ENCODE measurements at places on chromosomes 1 and 21.

DNA sequence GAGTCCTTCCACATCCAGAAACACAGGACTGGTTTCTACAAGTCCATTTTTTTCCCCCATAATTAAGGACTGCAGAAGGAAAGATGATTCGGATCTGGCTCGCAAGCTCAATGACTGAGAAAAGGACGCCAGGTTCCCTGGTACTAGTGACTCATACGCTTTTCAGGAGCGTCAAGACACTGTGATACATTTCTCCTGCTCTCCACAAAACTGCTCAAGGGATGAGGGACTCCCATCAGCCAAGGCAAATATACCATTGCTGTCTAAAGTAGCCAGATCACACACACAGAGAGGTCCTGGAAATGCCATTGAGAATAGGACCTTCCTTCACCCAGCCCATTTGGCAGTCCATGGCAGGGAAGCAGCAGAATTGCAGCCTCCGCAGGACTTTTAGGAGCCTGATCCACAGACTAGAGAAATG is 253.6 kb upstream of the IRF2BP2 start:
- DNase-seq, result no peak

GRCh38 chr1:85278853-85279314 is 2.5 kb upstream of the BCL10 start:
- DNase-seq, result peak; percentile 55

DNA sequence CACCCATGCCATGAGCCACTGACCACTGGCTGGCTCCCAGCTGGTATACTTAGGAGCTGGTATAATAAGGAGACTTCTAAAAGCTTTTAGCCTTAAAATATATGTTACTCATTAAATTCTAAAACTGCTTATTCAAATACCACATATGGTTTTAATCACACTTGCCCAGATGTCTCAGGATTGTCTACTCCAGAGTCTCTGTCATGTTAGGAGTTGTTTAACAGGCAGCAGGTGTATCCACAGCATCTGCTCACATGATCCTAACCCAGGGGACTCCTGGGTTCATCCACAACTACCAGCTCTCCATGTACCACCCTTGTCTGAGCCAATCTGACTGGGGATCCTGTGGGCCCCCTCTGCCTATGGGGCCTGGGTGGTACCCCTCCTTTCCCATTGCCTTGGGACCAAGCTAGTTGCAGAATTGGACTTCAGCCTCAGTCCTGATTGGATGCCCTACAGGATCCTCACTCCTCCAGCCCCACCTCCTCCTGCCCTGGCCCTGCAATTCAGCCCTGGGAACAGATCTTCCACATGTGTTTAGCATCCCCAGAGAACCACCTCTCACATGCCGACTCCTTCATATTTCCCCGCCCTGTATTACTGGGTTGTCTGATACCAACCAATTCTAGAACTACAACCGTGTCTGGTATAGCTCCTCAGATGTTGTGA is 61.3 kb downstream of the BCAR3 start:
- DNase-seq, result no peak

GRCh38 chr1:190119683-190120082 is 358.0 kb downstream of the BRINP3 start:
- DNase-seq, result no peak

- no peak for DNase-seq
Measured at GRCh38 chr1:94578856-94579255, 37.3 kb upstream of the F3 start.

- peak; percentile 60 for DNase-seq
Measured at GRCh38 chr1:39955547-39956539, 898 bp downstream of the MFSD2A start.

DNA sequence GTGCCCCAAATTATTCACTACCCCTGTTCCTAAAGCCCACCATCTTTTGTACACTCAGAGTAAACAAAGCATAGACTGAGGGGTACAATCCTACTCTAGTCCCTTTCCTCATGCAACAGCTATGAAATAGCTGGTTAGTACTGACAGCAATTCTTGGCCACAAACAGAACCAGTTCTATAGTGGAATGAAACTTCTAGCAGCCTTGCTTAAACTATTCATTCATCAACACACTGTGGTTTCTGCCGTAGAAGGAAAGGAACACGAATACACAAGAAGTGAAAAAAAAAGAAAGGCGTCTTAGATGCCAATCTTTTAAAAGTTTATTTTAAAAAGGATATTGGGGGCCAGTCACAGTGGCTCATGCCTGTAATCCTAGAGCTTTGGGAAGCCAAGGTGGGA is 9.9 kb downstream of the PSMB2 start:
- no peak for DNase-seq

- DNase-seq, result no peak
Measured at GRCh38 chr21:45796003-45796402, 152.5 kb downstream of the PCBP3 start.

GRCh38 chr21:23543333-23543732 is 2063.9 kb downstream of the MRPL39 start:
- DNase-seq, result no peak

DNA sequence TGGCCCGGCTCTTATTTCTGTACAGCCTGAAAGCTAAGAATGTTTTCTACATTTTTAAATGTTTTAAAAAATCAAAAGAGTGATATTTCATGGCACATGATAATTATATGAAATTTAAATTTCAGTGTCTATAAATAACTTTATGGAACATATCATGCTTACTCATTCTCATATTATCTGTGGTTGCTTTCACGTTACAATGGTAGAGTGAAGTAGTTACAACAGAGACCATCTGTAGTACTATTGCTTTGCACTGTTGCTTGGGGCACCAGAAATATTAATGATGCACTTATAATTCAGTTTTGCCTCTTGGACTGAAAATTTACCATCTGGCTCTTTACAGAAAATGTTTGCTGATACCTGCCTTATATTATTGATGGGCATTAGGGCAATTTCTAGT is 481.6 kb downstream of the PLPP3 start:
- DNase-seq, result no peak

DNA sequence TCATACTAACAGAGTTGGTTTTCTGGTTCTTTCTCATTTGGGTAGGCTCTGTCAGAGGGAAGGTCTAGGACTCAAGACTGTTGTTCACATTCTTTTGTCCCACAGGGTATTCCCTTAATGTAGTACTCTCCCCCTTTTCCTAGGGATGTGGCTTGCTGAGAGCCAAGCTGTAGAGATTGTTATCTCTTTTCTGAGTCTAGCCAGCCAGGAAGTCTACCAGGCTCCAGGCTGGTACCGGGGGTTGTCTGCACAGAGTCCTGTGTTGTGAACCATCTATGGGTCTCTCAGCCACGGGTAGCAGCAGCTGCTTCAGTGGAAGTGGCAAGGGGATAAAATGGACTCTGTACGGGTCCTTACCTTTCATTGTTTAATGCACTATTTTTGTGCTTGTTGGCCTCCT is 226.4 kb downstream of the LBR start:
- no peak for DNase-seq

DNA sequence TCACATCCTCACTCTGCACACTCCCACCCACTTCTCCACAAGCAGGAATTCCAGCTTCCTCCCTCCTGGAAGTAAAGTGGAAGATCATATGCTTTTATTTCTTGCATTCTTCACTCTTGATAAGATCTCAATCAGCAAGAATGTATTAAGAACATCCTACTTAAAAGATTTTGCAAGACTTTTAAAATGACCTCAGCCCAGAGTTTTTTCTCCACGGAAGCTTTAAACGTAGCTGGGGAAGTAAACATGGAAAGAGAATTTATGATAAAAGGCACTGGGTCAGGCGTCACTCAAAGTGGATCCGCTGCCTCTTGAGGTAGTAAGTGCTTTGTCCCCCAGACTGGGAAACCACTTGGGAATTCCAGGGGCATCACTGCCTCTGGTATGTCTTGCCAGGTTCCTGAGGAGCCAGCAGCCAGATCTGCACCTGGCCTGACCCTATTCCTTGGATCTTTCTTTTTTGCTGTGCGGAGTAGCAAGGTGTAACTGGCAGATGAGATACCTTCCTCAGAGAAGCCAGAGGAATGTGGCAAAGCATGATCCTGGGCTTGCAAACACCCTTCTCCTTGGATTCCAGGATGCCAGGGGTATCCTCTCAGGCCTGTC is 33.9 kb downstream of the CDK18 start:
- no peak for DNase-seq

- no peak for DNase-seq
Measured at GRCh38 chr21:35818597-35818996, 241.7 kb downstream of the SETD4 start.

- DNase-seq, result no peak
Measured at GRCh38 chr1:150613061-150613920, 16.1 kb downstream of the ENSA start.

DNA sequence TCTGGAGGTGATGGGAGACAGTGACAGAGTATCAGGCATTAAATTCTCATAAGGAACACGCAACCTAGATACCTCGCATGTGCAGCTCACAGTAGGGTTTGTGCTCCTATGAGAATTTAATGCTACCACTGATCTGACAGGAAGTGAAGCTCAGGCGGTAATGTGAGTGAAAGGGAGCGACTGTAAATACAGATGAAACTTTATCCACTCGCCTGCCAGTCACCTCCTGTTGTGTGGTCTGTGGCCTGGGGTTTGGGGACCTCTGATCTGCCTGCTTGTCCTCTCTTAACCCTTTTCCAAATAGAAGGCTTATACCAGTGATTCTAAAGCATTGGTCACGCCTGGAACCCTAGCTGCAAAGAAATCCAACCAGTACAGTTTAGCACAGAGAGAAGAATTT is 15.3 kb downstream of the GABPA start:
- DNase-seq, result no peak

DNA sequence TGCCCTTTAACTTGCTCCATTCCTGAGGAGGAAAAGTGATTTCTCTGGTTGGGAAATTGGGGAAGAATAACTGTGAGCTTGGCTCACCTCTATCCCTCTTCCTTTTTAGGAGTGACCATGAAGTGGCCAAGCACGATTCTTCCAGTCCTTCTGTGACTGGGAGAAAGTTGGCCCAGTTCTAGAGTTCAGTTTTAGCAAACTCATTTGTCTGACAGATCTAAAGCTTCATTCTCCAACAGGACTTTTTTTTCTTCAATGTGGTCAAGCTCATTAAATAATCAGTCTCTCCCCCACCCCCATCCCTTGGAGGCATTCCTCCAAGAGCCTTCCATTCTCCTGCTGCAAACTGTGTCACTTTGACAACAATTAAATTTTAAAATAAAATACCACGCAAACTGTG is 6.4 kb upstream of the AGL start:
- DNase-seq, result no peak

DNA sequence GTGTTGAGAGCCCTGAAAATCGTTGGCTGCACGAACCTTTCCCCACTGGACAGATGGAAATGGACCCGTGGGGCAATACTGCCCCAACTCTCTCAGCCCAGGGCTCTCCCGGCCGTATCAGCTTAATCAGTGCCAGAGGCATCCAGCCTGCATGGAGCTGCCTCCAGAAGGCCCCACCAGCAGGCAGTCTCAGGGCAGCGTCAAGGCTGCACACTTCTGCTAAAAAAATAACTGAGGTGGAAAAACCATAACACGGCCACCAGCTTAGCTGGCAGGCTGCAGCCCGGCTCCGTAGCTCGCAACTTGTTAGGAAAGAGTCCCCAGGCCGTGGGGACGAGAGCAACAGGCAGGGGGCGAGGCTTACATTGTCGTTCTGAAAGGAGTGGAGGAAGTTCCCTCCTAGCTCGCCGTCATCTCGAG is 27.9 kb downstream of the MRPL37 start:
- DNase-seq, result no peak

- DNase-seq, result no peak
Measured at GRCh38 chr1:172826096-172826741, 167.3 kb downstream of the FASLG start.

- no peak for DNase-seq
Measured at GRCh38 chr1:34806396-34806795, 13.6 kb downstream of the GJA4 start.

DNA sequence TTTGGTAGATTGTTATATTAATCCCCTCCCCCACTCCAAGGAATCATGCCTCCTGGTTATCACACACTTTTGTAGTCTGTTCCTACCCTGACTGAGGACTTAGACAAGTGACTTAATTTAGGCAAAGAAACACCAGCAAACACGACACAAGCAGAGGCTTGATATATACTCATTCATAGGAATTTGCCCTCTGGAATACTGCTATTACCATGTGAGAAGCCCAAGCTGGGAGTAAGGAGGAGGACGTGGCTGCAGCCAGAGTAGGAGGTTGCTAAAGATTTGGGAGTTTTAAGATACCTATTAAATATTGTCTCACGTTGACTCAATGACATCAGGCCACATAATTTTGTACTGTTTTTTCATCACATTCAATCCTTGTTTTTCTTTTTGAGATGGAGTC is 100.2 kb downstream of the LRRC53 start:
- DNase-seq, result no peak

DNA sequence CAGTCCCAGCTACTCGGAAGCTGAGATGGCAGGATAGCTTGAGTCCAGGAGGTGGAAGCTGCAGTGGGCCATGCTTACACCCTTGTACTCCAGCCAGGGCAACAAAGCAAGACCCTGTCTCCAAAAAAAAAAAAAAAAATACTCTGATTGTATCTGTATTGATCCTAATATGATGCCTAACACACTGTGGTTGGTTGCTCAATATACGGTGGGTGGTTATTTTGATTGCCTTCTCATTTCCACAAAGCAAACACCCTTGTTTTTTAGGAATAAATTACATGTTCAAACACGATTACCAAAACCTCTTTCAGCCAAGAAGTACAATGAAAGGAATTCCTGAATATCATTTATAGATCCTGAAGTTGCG is 3.4 kb downstream of the EGLN1 start:
- DNase-seq, result no peak

DNA sequence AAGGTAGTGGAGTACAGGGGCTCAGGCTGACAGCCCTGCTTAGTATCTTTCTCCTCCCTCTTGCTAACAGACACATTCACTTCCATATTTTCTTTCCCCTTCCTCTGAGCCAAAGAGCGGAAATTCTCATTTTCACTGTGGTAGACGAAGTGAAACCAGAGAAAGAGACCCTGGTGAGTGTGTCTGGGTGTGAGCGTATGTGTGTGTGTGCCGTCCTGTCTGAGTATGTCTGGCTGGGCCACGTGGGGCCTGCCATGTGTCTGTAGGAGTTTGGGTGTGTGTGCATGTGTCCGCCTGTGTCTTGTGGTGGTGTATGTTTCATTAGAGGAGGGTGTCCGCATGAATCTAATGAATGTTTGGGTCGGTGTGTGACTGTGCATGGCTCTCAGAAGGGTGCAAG is 1.7 kb downstream of the COL8A2 start:
- DNase-seq, result no peak

- DNase-seq, result no peak
Measured at GRCh38 chr1:159815926-159816325, 10.7 kb upstream of the SLAMF8 start.

GRCh38 chr21:22885079-22885478 is 1886.9 kb downstream of the NCAM2 start:
- no peak for DNase-seq
